ENCODE measurements at places on chromosomes 3 and 15.

- no peak for DNase-seq
Measured at GRCh38 chr3:44446929-44447328, 30.5 kb downstream of the ZNF445 start.

DNA sequence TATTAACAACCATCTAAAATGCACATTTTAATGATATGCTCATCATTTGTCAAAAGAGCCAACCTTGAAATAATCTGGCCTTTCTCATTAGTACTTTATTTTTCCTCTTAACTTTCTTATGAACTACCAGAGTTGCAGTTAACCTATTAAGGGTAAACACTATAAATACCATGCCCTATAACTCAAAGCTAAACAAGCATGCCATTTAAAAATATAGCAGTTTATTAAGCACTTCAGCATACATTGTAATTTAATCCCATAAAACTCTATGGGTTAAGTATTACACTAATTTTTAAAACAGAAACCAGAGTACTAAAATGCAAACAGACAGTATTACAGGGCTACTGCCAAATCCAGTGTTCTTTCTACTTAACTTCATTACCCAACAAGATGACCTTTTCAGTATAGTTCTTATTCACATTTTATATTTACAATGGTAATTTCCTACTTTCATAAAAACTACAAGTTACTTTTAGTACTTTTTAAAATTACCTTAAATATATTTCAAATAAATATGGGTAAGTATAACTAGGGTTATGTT, 11.8 kb downstream of the NPTN start:
- no peak for DNase-seq

DNA sequence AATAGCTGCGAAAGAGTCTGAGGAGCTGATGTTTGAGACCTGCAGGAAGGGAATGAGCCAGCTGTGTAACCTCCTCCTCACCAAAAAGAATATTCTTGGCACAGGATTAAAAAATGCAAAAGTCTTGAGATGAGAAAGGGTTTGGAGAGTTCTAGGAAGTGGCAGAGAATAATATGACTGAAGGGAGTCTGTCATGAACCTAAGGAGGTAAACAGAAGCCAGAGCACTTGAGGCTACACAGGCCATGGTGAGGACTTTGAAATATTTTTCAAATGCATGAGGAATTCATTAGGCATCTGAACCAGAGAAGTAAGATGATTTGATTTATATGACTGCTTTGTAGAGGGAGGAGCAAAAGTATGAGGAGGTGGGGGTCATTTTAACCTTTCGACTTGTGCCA, 347.8 kb downstream of the EPHA3 start:
- no peak for DNase-seq

- no peak for DNase-seq
Measured at GRCh38 chr3:27244374-27244773, 124.8 kb downstream of the NEK10 start.

GRCh38 chr15:91855684-91856489, 2.4 kb downstream of the SLCO3A1 start:
- DNase-seq: peak; percentile 39
